Placental epithelial cell (primary cell): ENCODE measurements at places on chromosomes 6 and 20. TPM values are rescaled to one million over a fixed set of nuclear protein-coding genes. Genes with fewer than 3 reads are reported as not detected.

The CNKSR3 gene
- 11.0 and 16.5 TPM in 2 replicates for total RNA-seq

The C6orf163 gene
- 0.76 and 3.1 TPM in 2 replicates for total RNA-seq

The PPP1R14C gene
- 4.7 and 14.5 TPM in 2 replicates for total RNA-seq

The XKR7 gene
- under 0.01 TPM in 1 of 2 replicates, not detected in the other for total RNA-seq

The CALHM5 gene
- under 0.01 and 0.22 TPM in 2 replicates for total RNA-seq

The DIDO1 gene
- 44.4 and 47.2 TPM in 2 replicates for total RNA-seq

The HLA-DQB1 gene
- 0.22 TPM in 1 of 2 replicates, not detected in the other for total RNA-seq

The MYO6 gene
- total RNA-seq: 10.1 and 11.4 TPM in 2 replicates

The TNXB gene
- 168 and 255 TPM in 2 replicates for total RNA-seq
